Activated T-helper 1 cell treated with anti-CD3 and anti-CD28 coated beads, Interleukin-12 subunit alpha, Interleukin-12 subunit beta, Interleukin-2, Interleukin-4 antibody, amounts not matched to agents 30 ng/mL and 10 ng/mL and 1 ng/mL, durations not matched to agents 14 hours and 24 hours and 36 hours (primary cell): ENCODE measurements at places on chromosomes 5 and 9.

- no peak overlapping the region for H3K27ac ChIP-seq
- peaks cover 4% of the 10 kb centered on the region for H3K36me3 ChIP-seq
- H3K27me3 ChIP-seq, result no peaks in the 10 kb centered on the region
Observed at GRCh38 chr5:68376935-68377334, 161.4 kb downstream of the PIK3R1 start.

- H3K4me3 ChIP-seq, result no peak overlapping the region
- no peak for DNase-seq
- no peaks in the 10 kb centered on the region for H3K36me3 ChIP-seq
- H3K27me3 ChIP-seq, result no peaks in the 10 kb centered on the region
Observed at GRCh38 chr9:107368696-107369095, 85.6 kb downstream of the RAD23B start.

DNA sequence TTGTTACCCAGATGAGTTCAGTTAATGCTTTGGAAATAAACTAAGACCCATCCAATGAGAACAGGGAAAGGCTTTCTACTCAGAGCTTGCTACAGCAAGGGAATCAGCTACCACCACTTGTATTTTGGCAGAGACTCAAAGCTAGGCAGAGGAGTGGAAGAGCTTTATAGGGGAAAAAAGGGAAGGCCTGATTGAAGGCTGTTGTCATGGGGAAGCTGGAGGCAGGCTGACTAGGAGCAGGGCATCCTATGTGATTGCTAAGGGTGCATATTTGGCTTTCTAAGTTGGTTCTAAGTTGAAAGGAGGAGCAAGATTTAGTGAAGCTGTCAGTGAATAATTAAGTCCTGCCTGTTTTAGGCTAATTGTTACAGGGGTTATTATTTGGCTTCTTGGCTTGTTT, 115.5 kb downstream of the PTTG1 start:
- H3K4me1 ChIP-seq, result peaks cover 6% of the 10 kb centered on the region
- H3K36me3 ChIP-seq, result peaks cover 3% of the 10 kb centered on the region
- H3K27me3 ChIP-seq, result no peaks in the 10 kb centered on the region
- H3K27ac ChIP-seq, result no peak overlapping the region
- no peak overlapping the region for H3K4me3 ChIP-seq

- peaks cover 8% of the 10 kb centered on the region for H3K36me3 ChIP-seq
- H3K4me1 ChIP-seq, result peaks cover 38% of the 10 kb centered on the region
- no peak overlapping the region for H3K4me3 ChIP-seq
- H3K27me3 ChIP-seq, result peaks cover 4% of the 10 kb centered on the region
- H3K27ac ChIP-seq, result no peak overlapping the region
Observed at GRCh38 chr5:10604975-10605374, 41.1 kb downstream of the ANKRD33B start.

DNA sequence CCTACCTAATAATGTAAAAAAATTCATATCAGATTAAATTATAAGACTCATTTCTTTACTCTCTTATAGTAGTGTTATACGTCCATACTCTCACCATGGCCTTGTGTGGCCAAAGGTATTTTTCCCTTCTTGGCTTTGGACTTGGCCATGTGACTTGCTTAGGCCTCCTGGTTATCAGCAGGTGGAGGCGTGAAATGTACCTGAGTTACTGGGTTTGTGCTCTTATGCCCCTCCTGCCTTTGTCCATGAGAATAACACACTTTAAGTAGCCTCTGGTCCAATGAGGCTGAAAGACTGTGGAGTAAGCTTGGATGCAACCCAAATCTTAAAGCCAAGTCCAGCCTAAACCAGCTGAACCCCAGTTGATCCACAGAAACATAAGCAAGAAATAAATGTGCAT, 68.7 kb downstream of the RETREG1 start:
- no peak overlapping the region for H3K27ac ChIP-seq
- no peak for DNase-seq
- no peak overlapping the region for H3K4me3 ChIP-seq
- no peaks in the 10 kb centered on the region for H3K27me3 ChIP-seq
- peaks cover 2% of the 10 kb centered on the region for H3K36me3 ChIP-seq

GRCh38 chr5:23157716-23158115, 304.6 kb upstream of the CDH12 start:
- no peaks in the 10 kb centered on the region for H3K36me3 ChIP-seq
- H3K27me3 ChIP-seq, result no peaks in the 10 kb centered on the region
- no peaks in the 10 kb centered on the region for H3K4me1 ChIP-seq
- H3K4me3 ChIP-seq, result no peak overlapping the region

DNA sequence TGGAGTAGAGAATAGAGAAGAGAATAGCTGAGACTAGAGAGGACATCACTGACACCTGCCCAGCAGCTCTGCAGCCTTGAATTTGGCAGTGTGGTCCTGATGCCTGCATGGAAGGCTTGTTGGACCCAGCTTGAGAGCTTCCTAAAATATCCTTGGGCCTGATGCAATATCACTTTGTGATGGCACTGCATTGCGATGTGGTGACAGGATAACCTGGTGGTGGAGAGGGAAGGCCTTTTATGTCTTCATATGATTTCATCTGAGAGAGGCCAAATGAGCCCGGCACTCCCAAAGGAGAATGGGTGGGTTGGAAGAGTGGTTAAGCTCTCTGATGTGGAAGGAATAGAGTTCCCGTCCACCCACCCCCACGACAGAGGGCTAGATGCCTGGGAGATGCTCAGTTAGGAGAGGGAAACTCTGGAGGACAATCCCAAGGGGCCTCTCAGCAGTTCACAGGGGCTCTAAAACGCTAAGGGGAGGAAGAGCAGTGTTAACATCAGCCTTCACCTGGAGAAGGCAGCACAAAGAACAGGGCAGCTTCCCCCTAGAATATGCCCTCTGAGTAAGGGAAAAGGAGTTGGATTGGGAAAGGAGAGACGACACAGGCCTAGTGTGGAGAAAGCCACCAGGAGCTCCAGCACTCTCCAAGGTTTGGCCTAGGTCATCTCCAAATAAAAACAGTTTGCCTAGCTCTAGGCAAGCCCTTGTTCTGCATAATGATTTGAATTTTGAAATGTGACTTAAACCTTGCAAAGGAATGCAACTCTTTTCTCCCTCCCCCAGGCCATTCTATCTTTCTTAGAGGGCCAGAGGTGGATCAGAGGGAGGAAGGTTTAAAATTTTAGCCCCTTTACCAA, 99.8 kb upstream of the SSBP2 start:
- DNase-seq, result no peak
- no peaks in the 10 kb centered on the region for H3K36me3 ChIP-seq
- peaks cover 40% of the 10 kb centered on the region for H3K4me1 ChIP-seq
- peaks cover 1% of the 10 kb centered on the region for H3K27me3 ChIP-seq
- H3K4me3 ChIP-seq, result peak overlapping the region; percentile 94

DNA sequence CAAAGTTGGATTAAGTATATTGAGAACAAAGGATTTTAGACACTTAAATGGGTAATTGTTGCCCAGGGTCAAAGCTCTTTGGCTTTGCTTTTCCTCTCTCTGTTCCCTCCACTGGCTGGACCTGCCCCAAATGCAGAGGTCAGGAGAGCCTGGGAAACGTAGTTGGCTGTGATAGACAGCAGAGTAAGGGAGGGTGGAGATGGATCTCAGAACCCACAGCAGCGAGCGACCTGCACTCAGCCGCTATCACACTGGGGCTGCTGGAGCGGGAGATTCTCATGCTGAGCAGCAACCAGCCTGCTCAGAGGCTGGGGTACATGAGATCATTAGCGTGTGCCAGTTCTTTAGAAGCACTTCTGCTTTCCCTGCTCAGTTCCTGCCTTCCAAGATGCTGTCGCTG, 71.8 kb upstream of the TTC23L start:
- H3K4me1 ChIP-seq, result no peaks in the 10 kb centered on the region
- no peak for DNase-seq
- H3K27me3 ChIP-seq, result no peaks in the 10 kb centered on the region
- no peaks in the 10 kb centered on the region for H3K36me3 ChIP-seq

GRCh38 chr5:10151656-10152055, 98.0 kb downstream of the ATPSCKMT start:
- H3K27ac ChIP-seq, result no peak overlapping the region
- H3K27me3 ChIP-seq, result peaks cover 2% of the 10 kb centered on the region
- no peaks in the 10 kb centered on the region for H3K4me1 ChIP-seq
- no peak for DNase-seq

- H3K4me1 ChIP-seq, result no peaks in the 10 kb centered on the region
- H3K27me3 ChIP-seq, result no peaks in the 10 kb centered on the region
- H3K36me3 ChIP-seq, result no peaks in the 10 kb centered on the region
- H3K4me3 ChIP-seq, result no peak overlapping the region
Observed at GRCh38 chr9:118269623-118270022, 565.4 kb downstream of the TLR4 start.

- DNase-seq, result no peak
- H3K27me3 ChIP-seq, result no peaks in the 10 kb centered on the region
- H3K36me3 ChIP-seq, result no peaks in the 10 kb centered on the region
- no peak overlapping the region for H3K4me3 ChIP-seq
Observed at GRCh38 chr9:78605041-78606000, 308.4 kb downstream of the PSAT1 start.

DNA sequence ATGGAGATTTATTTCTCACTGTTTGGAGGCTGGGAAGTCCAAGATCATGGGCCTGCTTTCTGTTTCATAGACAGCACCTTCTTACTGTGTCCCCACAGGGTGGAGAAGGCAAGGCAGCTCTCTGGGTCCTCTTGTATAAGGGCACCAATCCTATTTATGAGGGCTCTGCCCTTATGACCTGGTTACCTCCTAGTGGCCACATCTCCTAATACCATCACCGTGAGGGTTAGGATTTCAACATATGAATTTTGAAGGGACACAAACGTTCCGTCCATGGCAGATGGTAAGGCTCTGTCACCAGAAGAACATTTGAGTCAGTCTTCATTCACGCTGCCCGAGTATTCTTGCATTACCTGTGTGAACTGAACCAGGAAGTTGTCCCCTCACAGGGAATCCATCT, 48.4 kb downstream of the ANKRD33B start:
- H3K4me1 ChIP-seq, result peaks cover 30% of the 10 kb centered on the region
- no peak for DNase-seq
- peaks cover 5% of the 10 kb centered on the region for H3K36me3 ChIP-seq
- H3K27ac ChIP-seq, result no peak overlapping the region
- H3K4me3 ChIP-seq, result no peak overlapping the region

- H3K27ac ChIP-seq, result no peak overlapping the region
- H3K4me1 ChIP-seq, result no peaks in the 10 kb centered on the region
- no peak overlapping the region for H3K4me3 ChIP-seq
Observed at GRCh38 chr5:173710528-173710927, 94.1 kb upstream of the BOD1 start.

GRCh38 chr9:133456409-133456808, 3.4 kb upstream of the CACFD1 start:
- DNase-seq, result no peak
- H3K27ac ChIP-seq, result no peak overlapping the region
- H3K4me3 ChIP-seq, result no peak overlapping the region
- H3K27me3 ChIP-seq, result peaks cover 5% of the 10 kb centered on the region
- no peaks in the 10 kb centered on the region for H3K4me1 ChIP-seq

DNA sequence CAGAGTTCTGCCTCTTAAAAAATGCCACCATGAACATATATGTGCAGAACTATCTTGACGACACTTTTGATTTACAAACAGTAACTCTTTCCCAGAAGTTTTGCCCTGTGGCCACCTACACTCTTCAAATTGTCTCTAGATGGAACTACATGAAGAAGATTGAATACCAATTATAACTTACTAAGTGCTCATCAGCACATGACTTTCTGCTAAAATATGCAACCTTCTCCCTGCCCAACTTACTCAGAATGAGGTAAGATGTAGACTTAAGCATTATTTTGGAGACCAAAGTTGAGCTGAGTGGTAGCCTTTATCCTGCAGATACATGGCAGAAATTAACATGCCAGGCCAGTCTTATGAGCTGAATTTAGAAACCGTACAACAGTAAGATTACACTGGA, 105.4 kb downstream of the SEMA5A start:
- no peaks in the 10 kb centered on the region for H3K36me3 ChIP-seq
- no peak for DNase-seq
- no peak overlapping the region for H3K4me3 ChIP-seq
- H3K27me3 ChIP-seq, result no peaks in the 10 kb centered on the region

- H3K36me3 ChIP-seq, result no peaks in the 10 kb centered on the region
- peak overlapping the region; percentile 89 for H3K27ac ChIP-seq
- no peaks in the 10 kb centered on the region for H3K27me3 ChIP-seq
- DNase-seq, result no peak
Observed at GRCh38 chr9:113341712-113342410, 1.8 kb upstream of the WDR31 start.

DNA sequence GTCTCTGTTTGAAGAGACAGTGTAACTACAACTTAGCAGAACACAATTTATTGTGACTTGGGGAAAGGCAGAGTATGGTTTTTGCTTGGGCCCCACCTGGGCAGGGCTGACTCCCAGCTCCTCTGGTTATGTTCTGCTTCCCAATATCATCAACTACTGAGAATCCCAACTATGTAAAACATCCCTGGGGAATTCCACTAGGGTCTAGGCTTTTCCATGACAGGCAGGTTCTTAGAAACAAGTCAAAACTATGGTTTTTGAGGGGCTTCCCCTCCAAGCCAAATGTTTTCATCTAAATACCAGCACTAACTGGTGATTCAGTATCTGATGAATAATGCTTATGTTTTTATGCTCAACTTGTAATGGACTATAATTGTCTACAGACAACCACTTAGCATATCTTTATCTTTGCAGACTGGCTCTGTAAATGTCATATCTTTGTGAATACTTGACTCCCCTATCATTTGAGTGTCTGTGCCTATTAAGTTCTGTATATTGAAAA, 409.5 kb downstream of the PDE4D start:
- H3K4me1 ChIP-seq, result peaks cover 10% of the 10 kb centered on the region
- DNase-seq, result no peak
- H3K27me3 ChIP-seq, result peaks cover 4% of the 10 kb centered on the region
- H3K4me3 ChIP-seq, result no peak overlapping the region

DNA sequence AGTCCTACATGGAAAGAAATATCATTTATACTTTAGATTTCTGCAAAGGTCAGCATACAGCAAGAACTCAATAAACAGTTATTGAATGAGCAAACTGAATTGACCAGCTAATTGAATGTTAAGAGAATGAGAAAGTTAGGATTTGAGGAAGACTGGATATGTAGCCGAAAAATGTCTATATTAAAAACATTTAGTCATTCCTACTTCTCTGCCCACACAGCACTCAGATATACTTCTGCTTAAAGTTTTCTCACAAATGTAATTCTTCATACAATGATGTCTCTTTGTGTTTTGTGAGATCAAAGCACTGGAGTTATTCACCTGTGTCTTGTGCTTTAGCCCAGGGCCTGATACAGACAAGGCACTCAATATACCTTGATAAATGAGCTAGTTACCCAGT, 188.6 kb downstream of the PARP8 start:
- peaks cover 16% of the 10 kb centered on the region for H3K4me1 ChIP-seq
- H3K27ac ChIP-seq, result no peak overlapping the region
- DNase-seq, result no peak
- H3K4me3 ChIP-seq, result no peak overlapping the region
- H3K27me3 ChIP-seq, result no peaks in the 10 kb centered on the region
- no peaks in the 10 kb centered on the region for H3K36me3 ChIP-seq

GRCh38 chr9:18910435-18910834, 122.6 kb downstream of the SAXO1 start:
- DNase-seq, result no peak
- peaks cover 17% of the 10 kb centered on the region for H3K27me3 ChIP-seq
- H3K4me3 ChIP-seq, result no peak overlapping the region
- H3K4me1 ChIP-seq, result no peaks in the 10 kb centered on the region
